ENCODE measurements at places on chromosomes 7 and 10. TPM values are rescaled to one million over a fixed set of nuclear protein-coding genes. Genes with fewer than 3 reads are reported as not detected.
A peak's percentile ranks its signal among the peaks of the same experiment; 100 is the strongest.

DNA sequence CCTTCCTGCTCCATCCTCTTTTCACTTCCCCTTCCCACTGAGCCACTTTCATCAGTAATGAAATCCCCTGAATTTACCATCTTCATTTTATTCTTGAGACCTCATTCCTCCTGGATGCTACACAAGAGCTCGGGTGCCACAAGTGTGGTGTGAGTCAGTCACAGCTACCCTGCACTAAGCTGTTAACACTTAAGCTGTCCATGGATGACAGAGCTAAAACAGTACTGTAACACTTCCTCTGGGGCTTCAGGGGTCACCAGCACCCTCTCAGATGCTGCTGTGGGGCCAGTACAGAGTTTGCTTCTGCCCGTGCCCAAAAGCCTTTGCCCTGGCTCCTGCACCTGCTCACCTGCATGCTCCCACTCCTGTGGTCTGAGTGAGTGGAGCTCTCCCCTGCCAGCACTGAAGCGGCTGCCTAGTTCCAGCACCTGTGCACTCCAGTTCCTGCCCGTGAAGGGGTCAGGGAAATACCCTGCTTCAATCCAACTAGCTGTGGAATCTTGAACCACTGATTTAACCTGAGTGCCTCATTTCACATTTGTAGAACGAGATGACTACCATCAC lies 71.9 kb downstream of the POT1 start:
- ATAC-seq, result no peak

GRCh38 chr10:69246036-69246435 lies 25.9 kb downstream of the HKDC1 start:
- no peak for ATAC-seq

The ACSL5 gene
- 9.8 TPM for total RNA-seq

DNA sequence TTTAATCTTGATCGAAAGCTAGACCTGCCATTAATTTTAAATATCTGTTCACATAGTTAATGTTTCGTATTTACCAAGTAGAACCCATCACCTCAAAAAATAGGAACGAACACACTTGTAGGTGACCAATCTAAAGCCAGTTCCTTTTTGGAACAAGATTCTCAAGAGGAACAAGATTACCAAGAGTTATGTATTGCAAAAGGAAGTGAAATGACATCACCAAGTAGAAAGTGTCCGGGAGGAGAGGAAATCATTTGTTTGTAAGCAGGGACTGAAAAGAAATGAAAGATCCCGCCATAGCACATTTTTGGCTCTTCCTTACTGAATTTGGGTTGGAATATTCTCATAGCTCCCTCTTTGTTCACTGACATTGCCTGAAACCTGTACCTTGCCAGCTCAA lies 1200.5 kb downstream of the SORCS1 start:
- no peak for ATAC-seq

DNA sequence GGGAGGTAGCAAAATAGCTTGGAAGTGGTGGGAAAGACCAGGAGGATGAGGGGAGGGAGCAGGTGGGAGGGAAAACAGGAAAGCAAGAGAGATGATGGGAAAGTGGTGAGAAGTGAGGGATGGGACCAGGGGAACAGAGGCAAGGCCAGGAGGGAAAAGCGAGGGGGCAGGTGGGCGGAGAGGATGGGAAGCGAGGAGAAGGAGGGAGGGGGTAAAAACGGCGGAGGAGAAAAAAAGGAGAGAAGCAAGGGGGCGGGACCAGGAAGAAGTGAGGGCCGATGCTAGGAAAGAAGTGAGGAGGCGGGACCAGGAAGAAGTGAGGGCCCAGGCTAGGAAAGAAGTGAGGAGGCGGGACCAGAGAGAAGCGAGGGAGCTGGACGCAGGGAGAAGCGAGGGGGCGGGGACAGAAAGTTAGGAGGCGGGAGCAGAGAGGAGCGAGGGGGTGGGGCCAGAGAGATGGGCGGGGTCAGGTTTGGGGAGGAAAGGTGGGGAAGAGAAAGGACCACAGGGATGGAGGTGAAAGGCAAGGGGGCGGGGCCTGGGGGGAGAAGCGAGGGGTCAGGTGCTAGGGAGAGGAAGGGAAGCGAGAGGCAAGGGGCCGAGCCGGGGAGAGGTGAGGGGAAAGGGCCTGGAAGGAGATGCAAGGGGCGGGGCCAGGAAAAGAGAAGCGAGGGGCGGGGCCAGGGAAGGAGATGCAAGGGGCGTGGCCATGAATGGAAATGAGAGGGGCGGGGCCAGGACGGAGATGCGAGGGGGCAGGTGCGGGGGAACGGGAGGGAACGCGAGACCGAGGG lies 984 bp downstream of the SMURF1 start:
- peak; percentile 79 for ATAC-seq

DNA sequence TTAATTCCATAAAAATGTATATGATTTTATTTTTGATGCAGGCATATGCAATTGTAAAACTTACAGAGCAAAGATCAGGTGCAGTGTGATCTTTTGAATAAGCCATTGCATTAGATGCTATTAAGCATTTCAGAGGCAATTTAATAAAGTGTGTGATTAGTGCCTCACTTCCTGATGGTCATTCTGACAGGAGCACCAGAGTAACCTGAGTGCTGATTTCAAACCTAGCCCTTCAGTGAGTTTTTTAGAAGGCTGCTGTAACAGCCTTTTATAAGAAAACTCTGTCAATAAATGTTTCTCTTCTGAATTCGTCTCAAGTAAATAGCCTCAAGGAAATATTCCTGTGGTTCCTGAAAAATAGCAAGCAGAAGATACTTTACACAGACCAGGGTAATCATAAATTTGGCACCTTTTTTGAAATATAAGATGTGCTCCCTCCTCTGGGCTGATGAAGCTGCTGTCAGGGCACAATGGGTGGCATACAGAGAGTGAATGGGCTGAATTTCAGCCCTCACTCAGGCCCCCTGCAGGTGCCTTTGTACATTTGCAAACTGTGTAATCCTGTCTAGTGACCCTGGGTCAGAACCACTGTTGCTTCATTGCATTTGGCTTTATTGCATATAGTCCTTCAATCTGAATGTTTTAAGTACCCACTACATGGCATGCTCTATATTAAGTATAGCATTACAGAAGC lies 193.7 kb upstream of the CSTF2T start:
- ATAC-seq, result no peak

The ANKRD22 gene
- not detected for total RNA-seq

GRCh38 chr7:149823191-149823630 lies 15.0 kb upstream of the ZNF862 start:
- no peak for ATAC-seq

The KCP gene
- total RNA-seq, result not detected

DNA sequence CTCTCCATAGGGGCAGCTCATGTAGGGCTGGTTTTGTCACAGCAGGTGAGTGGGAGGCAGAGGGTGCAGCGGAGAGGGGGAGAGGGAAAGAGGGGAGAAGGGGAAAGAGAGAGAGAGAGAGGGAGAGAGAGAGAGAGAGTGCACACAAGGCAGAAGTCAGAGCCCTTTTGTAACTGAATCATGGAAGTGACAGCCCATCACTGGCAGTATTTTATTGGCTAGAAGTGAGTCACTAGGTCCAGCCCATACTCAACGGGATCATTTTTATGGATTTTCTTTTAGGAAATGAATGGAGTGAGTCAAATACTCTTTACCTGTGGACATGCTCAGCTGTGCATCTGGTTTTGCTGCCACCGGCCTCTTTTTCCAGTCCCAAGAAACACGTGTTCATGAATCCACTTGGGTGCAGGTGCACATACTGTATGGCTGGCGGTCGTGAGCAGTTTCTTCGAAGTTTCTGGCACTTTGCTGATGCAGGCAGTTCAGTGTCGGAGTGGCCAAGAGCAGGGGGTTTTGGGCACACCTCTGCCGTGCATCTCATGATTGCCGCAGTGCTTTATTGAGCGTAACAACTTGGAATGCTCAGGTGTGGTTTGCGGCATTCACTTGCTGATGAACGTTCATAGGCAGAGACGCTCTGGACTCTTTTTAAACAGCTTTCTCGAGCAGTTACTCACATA lies 40.3 kb downstream of the DOCK1 start:
- no peak for ATAC-seq

- ATAC-seq, result peak; percentile 75
These were observed 5.5 kb downstream of the VSTM4 start for GRCh38 chr10:49109669-49110340.

- ATAC-seq, result no peak
These were observed 135.7 kb upstream of the STEAP4 start for GRCh38 chr7:88442413-88442812.

- no peak for ATAC-seq
These were observed 29.8 kb downstream of the SYPL1 start for GRCh38 chr7:106082087-106082854.

DNA sequence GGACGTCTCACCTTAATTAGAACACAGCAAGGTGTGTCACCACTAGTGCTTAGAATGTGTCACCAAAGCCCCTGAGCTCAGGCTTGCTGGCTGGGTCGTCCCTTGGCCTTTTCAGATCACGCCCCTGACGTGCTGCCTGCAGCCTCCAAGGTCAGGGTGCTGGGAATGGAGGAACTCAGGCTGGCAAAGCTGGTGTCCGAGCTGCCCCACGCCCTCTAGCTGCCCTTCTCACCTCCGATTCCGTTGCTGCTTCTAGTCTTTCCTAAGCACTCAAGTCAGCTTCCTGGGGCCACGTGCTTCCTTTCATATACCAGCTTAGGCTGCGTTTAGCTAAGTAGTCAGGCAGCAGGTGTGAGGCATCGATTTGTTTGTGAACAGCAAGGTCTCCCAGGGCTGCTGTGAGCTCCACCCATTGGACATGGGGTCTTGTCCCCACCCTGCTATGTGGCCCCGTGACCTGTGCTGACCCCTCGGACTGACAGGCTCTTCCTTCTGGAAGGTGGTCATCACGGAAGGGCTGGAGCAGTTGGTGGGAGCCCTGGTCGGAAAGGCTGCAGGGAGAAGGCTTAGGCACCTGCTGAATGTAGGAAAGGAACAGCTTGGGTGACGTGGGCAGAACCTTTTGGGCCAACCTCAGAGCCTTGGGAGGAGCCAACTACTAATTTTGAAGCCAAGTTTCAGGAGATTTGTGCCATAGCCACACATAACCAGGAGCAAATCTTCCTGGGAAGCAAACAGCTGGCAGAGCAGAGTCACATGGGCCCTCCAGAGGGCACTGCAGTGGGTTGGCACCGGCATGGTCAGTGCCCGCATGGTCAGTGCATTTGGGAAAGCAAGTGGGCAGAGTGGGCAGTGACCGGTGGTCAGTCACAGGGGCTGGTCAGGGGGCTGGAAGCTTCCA lies 28.8 kb downstream of the VIPR2 start:
- peak; percentile 24 for ATAC-seq

DNA sequence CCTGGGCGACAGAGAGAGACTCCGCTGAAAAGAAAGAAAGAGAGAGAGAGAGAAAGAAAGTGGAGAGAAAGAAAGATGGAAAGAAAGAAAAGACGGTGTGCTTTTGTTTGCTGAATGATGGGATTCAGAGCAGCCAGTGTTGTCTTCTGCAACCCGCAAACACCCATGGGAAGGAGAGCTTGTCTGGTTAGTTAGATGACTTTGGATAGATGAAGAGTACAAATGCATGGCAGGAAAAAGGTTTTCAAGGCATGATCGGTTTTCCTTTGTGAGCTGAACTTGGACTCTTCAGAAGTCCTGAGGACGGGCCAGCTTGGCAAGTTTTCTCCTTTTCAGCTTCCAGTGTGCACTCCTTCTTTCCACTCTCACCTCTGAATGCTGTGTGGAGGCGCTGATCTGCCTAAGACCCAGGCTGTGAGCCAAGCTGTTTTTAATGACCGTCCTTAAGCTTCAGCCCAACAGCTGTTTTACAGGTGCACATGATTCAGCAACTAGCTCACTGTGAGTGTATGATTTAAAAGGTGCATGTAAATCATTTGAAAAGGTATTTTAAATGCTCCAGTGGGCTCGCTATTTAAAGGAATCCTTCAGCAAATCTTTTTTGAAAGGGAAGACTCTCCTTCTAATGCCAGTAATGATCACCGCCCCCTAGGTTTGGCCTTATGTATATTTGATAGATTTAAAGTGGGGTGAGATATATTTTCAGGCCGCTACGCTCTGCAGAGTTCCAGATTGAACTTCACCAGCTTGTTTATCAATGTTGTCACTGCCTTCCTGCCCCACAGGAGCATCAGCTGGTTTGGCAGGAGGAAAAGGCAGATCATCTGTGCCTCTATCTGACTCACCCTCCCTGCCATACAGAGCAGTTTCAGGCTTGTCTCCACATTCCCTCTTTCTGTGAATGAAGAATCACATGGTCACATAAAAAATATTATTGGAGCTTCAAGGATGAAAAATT lies 115.0 kb downstream of the PLXDC2 start:
- ATAC-seq, result peak; percentile 69

- ATAC-seq, result no peak
These were observed 1.7 kb upstream of the POU6F2 start for GRCh38 chr7:38975944-38976392.

The CASTOR2 gene
- 6.8 TPM for total RNA-seq

DNA sequence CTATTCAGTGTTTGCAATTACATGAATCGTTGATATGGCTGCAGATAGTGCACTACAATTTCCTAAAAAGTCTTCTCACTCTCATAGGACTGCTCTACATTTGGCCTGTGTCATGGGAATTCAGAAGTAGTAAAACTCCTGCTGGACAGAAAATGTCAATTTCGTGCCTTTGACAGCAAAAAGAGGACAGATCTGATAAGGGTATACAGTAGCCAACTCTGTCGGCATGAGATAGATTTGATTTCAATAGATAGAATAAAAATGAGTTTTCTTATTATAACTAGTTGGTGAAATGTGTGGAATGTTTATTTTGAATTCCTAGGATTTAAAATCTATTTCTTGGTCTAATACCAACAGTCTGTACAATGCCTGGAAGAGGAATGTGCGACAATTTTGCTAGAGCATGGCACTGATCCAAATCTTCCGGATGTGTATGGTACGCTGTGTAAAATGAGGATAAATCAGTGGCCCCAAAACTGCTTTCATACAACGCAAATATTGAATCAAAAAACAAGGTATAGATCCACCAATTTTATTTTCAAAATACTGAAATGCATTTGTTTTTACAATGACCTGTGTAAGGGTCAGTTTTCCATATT lies 133.5 kb upstream of the CDK13 start:
- ATAC-seq, result no peak

The FKBP6 gene
- not detected for total RNA-seq

- ATAC-seq, result no peak
These were observed 86.3 kb upstream of the FAM171A1 start for GRCh38 chr10:15457382-15457781.

The NEURL1 gene
- total RNA-seq, result not detected

DNA sequence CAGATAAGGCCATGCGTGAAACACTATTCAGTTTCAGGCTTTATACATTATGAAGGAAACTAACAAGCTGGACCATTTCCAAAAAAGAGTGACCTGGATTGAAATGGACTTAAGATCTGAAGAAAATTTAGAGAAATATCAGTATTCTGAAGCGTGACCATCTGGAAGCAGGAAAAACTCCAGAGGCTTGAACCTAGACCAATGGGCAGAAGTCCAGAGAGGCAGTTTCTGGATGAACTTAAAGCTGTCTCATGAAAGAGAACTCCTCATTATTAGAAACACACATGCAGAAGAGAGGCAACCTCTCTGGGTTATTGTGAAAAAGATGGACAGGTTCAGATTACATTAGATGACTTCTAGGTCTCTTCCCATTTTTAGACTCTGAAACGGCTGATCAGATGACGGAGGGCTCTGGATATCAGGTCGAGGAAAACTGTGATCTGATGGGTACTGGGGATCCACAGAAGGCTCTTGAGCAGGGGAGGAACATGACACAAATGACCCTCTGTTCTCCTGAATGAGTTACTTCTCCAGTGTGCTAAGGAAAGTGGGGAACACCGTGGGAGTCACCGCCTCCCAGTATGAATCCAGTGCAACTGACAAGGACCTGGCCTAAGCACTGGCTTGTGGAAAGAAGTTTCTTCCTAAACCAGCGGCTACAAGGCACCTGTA lies 116.5 kb downstream of the SPDYE5 start:
- ATAC-seq, result no peak

- ATAC-seq, result no peak
These were observed 223.4 kb downstream of the SEC23IP start for GRCh38 chr10:120115959-120116358.

- no peak for ATAC-seq
These were observed 288.9 kb downstream of the PARD3 start for GRCh38 chr10:34526186-34526585.

The SLC26A3 gene
- total RNA-seq, result 6.9 TPM

The NKX2-3 gene
- 0.54 TPM for total RNA-seq
